ENCODE measurements at places on chromosomes 12 and 14.

DNA sequence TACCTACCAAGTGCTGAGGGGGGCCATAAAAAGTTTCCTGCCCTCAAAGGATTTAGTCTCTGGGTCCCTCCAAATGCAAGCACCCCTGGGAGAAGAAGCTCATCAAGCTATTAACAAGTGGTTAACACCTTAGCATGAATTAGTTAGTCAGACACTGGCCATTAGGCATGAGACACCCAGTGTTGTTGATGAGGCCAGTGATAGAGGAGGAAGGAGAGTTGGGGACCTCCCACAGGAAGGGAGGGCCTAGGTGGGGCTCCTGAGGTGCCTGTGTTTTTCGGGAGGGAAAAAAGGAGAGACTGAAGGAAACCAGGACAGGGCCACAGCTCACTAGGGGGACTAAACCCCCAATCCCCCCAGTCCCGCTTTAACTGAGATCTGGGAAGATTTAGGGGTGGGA, 4.5 kb upstream of the KRT71 start:
- no peak for DNase-seq

DNA sequence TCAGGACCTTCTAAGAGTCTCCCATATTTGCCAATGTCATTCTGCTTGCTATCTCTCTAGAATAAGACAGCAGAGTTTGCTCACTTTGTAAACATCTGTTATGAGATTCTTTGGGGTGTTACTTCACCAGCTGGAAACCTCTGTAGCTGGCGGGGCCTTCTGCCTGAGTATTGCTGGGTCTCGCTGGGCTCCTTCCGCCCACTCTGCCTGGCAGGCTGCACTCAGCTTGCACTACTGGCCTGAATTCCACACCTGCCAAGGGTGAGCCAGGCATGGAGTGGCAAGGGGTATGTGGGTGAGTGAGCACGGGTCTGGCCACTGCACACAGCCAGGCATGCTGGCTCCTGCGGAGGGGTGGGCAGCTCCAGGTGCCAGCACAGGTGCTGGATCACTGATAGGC, 267.3 kb upstream of the PDE3A start:
- DNase-seq = peak; percentile 8

- peak; percentile 70 for DNase-seq
Observed at GRCh38 chr12:70638639-70639360, 1.6 kb upstream of the PTPRB start.

DNA sequence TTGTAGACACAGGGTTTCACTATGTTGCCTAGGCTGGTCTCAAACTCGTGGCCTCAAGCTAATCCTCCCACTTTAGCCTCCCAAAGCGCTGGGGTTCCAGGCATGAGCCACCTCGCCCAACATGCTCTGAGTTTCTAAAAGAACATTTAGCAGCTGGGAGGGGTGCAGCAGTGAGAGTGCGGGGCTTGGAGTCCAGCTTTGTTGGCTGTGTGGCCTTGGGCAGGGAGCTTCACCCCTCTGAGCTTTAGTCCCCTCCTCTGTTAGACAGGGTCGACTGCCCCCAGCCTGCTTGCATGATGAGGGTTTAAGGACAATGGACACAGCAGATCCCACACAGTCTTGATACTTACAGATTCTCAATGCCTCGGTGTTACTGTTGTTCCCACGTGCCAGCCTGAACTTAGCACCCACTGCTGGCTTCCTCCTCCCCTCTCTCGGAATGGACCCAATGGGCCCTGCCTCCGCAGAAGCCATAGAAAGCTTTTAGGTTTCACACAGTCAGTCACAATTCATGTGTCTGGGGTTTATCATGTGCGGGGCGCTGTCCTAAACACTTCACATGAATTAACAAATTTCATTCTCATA, 54.6 kb downstream of the PSMA6 start:
- DNase-seq = no peak

DNA sequence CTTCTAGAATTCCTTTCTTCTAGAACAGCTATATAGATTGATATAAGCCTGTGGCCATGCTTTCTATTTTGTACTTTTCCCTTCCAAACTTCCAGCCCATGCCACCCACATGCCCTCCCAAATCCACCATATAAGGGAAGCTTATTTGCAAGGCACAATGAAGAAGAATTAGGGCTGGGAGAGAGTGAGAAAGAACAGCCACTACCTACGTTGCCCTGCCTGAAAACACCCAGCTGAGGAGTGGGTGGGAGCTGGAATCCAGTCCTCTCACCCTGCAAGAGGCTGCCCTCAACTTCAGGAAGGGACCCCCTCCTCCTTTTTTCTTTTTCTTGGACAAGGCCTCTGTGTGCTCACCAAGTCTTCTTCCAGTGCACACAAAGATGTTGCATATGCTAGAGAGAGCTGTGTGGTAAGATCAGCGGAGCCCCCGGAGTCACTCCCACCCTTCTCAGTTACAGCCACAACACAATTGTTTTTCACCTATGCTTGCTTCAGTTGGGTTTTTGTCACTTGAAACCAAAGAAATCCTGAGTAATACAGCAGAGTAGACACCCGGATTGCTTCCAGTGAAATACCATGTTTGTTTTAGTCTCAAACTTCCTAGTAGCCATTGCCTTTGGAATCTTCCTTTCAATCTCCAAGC, 38.8 kb downstream of the CDKL1 start:
- no peak for DNase-seq

DNA sequence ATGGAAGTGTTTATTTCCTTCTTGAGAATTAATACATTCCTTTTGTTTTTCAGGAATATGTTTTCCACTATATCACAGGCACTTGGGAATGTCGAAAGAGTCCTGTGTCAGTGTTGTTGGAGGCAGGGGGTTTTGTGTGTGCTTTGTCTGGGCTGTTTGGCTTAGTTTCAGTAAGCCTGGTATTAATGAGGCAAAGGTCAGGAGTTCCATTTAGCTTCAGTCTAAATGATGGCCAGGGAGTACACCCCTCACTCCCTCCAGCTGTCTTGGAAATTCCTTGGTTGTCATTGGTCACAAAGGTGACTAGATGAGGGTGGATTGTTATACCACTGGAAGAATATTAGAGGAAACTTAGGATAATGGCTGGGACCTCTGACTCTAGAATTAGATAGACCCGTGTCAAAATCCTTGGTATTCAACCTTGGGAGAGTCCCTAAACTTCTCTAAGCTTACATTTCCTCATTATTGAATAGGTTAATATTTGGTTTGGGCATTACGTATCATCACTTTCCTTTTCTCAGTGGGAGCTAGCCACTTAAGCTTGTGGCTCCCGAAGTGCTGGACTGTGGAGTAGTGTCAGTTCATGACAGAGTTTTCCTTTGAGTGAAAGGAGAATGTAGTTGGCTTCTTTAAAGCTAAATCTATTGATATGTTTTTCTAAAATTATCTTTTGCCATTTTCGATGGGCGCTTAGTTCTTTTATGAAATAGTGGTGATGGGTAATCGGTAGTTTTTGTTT, 5.2 kb downstream of the FRS2 start:
- peak; percentile 36 for DNase-seq

- DNase-seq = peak; percentile 63
Observed at GRCh38 chr12:124767066-124767821, 96.4 kb downstream of the SCARB1 start.

DNA sequence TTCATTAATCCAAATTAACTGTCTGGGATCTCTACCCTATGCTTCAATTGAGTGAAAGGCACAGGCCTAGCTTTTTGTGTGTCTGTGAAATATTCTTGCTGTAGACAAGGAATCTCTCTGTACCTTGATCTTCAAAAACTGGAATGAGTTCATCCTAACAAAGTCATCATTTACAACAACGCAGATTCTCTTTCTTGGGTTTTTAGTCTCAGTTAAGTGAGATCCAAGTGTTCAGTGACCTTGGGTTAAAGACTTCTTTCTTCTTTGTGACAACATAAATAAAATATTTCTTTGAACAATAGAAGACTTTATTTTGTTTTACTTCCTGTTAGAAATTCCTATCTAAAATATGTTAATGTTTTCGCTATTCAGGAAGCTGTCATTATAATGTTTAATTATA, 192.2 kb upstream of the LMNTD1 start:
- DNase-seq = no peak

- DNase-seq = peak; percentile 21
Observed at GRCh38 chr12:56928262-56928661, 5.9 kb downstream of the SDR9C7 start.

- DNase-seq = no peak
Observed at GRCh38 chr12:88062474-88062873, 33.3 kb upstream of the C12orf50 start.

GRCh38 chr12:112350593-112351592, 31.3 kb downstream of the HECTD4 start:
- DNase-seq = peak; percentile 6

GRCh38 chr14:34362641-34363251, 99.3 kb downstream of the SPTSSA start:
- DNase-seq = no peak

- no peak for DNase-seq
Observed at GRCh38 chr12:103583008-103583407, 4.1 kb upstream of the STAB2 start.

- DNase-seq = no peak
Observed at GRCh38 chr14:66116732-66117131, 369.4 kb upstream of the CCDC196 start.

GRCh38 chr12:87952223-87952622, 77.0 kb downstream of the C12orf50 start:
- no peak for DNase-seq

DNA sequence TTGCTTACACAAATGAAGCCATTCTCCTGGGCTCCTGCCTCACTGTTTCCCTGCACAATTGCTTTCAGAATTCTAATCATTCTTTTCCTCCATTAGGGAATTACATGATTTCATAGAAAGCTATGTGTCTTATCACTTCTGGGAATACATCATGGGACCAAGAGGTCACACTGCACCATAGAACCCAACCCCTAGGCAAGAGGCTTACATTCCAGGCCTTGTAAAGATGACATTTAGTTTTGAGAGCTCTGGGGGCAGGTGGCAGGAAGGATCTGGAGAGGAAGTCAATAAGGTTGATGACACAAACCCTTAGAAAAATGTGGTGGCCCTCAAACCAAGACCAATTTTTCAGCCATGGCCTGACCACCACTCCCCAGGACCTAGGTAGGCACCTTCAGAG, 57.1 kb downstream of the NUAK1 start:
- peak; percentile 57 for DNase-seq

DNA sequence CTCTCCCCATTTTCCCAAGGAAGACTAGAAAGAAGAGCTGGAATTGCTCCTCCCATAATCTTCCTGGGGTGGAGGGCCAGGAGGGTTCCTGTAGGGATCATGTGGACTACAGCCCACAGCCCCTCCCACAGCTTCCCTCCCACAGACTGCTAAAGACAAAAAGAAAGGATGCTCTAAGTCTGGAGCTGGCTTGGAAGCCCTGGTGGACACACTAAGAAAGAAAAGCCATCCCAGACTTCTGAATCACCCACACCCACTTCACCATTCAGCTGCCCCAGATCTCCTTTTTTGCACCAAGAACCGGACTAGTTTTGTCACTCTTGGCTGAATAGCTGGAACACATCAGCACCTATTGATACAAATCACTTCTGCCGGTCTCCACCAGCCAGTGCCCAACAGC, 56.8 kb upstream of the PLXNC1 start:
- no peak for DNase-seq
